Spleen (tissue), 13 donors: ENCODE measurements at places on chromosomes 11 and 22. TPM values are rescaled to one million over a fixed set of nuclear protein-coding genes. Genes with fewer than 3 reads are reported as not detected.

The NAV2 gene
- 11.6 TPM for total RNA-seq

The H19 gene
- 620 TPM for total RNA-seq

The POLR3H gene
- total RNA-seq: 27.8 TPM

The BTBD18 gene
- total RNA-seq: not detected

The CHCHD10 gene
- total RNA-seq: 101 TPM

DNA sequence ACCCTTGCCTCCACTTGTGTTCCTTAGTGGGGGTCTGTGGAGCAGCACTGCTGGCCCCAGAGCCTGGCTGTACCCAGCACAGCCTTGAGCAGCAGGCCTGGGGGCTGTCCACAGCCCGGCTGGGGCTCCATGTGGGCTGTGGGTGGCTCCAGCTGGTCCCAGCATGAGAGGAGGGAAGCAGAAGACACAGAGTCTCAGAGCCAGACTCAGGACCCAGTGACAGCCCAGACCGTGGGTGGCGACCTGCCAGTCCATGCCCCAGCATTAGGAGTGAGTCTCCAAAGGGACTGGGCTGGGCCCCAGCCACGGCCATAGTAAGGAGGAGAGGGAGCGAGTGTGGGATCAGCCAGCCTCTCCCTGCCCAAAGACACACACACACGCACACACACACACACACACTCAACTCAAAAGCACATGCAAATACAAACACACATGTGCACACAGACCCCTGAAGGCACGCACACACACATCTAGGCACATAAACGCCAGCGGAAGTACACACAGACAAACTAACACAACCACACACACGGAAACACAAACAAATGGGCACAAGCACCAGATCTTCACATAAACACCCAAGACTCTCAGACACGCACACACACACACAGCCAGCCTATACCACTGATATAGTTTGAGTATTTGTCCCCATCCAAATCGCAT is 16.7 kb upstream of the LRRC10B start:
- DNase-seq: no peak

DNA sequence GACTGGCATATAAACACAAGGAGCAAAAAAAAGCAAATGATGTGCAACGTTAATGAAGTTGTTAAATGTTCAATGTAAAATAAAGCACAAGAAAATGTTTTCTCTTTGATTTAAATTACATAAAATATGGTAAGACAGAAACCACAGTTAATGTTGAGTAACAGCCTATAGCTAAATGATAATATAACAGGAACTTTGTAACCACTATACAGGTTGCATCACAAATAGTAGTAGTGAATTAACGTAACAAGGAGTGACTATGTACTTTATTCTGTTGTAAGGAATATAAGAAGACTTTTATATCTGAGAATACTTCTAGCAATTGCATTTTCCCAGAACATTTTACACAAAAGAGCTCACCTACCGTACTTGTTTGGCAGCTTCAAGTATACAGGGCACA is 16.9 kb downstream of the SAAL1 start:
- no peak for DNase-seq

- DNase-seq: peak; percentile 48
These were observed 94.1 kb downstream of the KCNQ1 start for GRCh38 chr11:2538951-2539350.

- DNase-seq: peak; percentile 74
These were observed 41.9 kb downstream of the KCNJ1 start for GRCh38 chr11:128825050-128825784.

- DNase-seq: peak; percentile 91
These were observed 773 bp upstream of the PATL1 start for GRCh38 chr11:59669611-59670009.

GRCh38 chr11:92556431-92556830 is 331.8 kb downstream of the FAT3 start:
- DNase-seq: no peak

- DNase-seq: no peak
These were observed 586.8 kb downstream of the NTM start for GRCh38 chr11:131957201-131957600.

- no peak for DNase-seq
These were observed 4.8 kb upstream of the CAT start for GRCh38 chr11:34433899-34434298.

GRCh38 chr22:29629903-29630516 is 26.6 kb downstream of the NF2 start:
- no peak for DNase-seq

GRCh38 chr11:45028911-45029682 is 78.4 kb upstream of the TP53I11 start:
- no peak for DNase-seq

DNA sequence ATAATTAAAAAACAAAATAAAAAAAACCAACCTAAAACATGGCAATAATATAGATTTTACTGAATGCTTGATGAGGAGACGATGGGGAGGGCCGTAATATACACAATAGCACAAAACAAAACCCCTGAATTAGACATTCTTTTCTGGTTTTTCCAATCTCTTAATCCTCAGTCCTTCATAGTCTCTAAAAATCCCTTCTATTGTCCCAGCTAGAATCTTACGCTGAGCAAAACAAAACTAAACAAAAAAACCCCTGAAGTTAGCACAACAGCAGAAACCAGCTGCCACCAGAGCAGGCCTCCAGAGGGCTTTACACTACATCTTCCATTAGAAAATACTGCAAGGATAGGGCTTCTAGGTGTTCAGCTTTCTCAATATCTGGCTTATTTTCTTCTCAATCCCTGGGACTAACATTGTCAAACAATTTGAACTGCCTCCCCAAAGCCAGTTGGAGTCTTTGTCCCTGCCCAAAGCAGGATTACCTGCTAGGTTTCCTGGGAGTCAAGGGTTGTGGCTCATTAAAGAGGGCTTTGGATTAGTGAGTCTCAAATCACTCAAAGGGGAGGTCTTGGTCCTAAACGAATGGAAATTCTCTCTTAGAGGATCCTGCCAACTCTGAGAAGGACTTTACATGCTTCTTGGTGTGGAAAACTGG is 2.1 kb upstream of the RNF26 start:
- no peak for DNase-seq

GRCh38 chr11:119839476-119840133 is 110.6 kb upstream of the NECTIN1 start:
- DNase-seq: peak; percentile 32

- DNase-seq: no peak
These were observed 113.0 kb upstream of the CLMP start for GRCh38 chr11:123308077-123308476.

GRCh38 chr11:69448471-69449284 is 32.8 kb upstream of the LINC01488 start:
- peak; percentile 53 for DNase-seq

DNA sequence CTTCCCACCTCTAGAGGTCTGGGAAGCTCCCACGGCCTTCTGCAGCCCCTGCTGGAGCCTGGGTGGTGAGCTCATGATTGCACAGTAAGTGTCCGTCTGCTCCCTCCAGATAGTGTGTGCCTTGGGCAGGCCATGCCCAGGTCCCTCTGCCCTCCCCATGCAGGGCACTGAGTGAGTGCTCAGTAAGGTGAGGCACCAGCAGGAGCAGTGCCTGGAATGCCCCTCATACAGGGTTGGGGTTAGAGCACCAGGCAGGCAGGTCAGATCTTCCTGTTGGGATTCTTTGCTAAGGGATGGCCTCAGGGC is 50.3 kb downstream of the NAT10 start:
- DNase-seq: no peak
